ENCODE measurements at places on chromosomes 1 and 21.

DNA sequence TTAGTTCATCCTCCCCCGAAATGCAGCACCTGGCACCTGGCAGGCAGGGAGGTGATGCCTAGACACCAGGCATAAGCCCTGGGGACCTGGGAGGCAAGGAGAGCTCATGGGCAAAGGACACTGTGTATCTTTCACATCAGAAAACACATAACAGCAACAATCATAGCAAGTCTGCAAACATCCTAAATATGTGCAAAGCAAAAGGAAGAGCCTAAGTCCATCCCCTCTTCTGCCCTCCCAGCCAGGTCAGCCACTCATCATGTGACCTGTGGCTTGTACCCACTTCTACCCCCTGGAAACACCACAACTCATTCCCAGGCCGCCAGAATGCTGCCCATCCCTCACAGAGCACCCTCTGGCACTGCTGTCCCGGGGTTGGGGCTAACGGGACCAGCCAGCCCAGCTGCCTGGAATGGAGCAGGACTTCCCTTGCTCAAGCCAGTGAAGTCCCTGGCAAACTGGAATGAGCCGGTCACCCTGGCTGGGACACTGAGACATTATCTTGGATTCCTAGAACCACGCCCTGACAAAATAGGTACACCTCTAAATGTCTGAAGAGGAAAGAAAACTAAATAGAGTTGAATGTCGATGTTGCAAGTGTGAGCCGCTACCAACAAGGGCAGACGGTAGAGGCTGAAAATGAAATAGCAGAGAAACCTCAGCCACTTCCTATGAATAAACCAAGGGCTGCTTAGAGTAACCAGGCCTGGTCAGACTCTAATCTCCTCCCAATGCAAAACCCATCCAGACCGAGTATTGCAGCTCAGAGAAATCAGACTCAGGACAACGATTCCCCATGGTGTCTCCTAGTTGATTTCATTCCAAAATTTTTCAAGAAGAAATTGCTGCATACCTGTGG is 29.4 kb downstream of the TMPRSS2 start:
- no peak for DNase-seq

DNA sequence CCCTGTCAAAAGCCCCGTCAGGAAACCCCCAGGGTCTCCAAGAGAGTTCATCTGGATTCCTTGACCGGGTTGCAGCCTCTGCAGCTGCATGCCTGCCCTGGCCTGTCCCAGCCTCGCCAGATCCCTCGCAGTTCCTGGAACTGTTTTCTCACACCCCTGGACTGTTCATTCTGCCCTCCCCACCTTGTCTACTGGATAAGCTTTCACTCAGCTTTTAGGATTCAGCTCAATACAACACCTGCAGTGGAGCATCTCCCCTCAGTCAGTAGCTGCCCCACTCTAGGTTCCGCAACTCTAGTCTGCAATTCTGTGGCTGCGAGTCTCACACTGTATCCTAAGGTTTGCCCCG is 67.2 kb downstream of the FAM163A start:
- no peak for DNase-seq

DNA sequence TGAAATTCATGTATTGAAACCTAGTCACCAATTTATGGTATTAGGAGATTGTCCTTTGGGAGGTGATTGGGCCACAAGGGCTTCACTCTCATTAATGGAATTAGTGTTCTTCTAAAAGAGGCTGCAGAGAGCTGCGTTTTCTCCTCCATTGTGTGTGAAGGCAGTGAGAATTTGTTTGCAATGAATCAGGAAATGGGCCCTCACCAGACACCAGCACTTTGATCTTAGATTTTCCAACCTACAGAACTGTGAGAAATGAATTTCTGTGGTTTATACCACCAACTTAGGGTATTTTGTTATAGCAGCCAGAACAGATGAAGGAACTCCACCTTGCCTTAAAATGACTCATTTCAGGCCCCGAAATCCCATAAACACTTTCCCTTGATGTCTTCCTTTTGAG is 544.2 kb downstream of the RWDD3 start:
- DNase-seq = no peak

DNA sequence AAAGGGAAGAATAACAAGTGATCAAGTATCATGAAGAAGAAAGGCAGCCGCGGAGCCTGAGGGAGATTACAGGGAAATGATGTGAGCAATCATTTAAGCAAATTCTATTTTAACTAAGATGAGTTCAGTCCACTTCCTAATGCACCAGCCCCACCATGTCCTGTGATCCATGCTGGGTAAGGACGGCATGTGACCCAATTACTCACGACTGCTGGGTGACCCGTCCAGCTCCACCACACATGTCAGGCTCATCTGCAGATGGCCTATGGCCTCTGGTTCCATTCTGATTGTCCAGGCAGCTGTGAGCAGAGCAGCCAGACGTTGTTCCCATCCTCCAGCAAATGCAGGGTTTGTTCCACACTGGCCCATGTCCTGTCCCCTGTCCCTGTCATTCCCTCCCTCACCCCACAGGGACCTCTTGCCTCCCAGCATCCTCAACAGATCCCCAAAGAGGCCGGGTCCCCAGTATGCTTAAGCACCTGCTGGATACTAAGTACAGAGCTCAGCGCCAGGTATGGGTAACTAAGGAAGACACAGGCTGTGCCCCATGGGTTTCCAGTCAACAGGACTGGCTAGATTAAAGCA is 87.9 kb downstream of the MATN1 start:
- no peak for DNase-seq

DNA sequence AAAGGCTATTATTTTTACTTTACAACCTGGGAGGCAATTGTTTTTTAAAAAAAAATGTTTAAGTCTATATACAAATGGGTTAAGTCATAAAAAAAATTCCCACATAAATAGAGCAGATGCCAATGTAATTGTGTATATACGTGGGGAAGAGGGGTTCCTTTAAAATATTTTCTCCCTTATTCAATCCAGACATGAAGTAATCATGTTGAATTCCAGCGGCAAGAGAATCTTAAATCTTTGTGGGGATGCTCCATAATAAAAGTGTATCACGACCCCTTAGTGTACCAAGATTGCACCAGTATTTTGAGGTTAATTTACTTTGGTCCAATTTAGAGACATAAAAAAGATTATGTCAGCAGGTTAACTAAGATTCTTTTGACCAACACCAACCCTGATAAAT is 62.1 kb downstream of the ARID4B start:
- DNase-seq = no peak

GRCh38 chr1:22064751-22065402 is 12.4 kb downstream of the CDC42 start:
- DNase-seq = no peak

- DNase-seq = no peak
Observed at GRCh38 chr1:47578721-47579419, 141.0 kb downstream of the FOXD2 start.

GRCh38 chr1:168697356-168698126 is 31.5 kb downstream of the DPT start:
- no peak for DNase-seq

- peak; percentile 83 for DNase-seq
Observed at GRCh38 chr1:1069056-1069710, 4.9 kb downstream of the RNF223 start.

GRCh38 chr1:6418668-6419396 is 887 bp downstream of the HES2 start:
- no peak for DNase-seq

- no peak for DNase-seq
Observed at GRCh38 chr1:61605607-61606321, 119.2 kb downstream of the TM2D1 start.

DNA sequence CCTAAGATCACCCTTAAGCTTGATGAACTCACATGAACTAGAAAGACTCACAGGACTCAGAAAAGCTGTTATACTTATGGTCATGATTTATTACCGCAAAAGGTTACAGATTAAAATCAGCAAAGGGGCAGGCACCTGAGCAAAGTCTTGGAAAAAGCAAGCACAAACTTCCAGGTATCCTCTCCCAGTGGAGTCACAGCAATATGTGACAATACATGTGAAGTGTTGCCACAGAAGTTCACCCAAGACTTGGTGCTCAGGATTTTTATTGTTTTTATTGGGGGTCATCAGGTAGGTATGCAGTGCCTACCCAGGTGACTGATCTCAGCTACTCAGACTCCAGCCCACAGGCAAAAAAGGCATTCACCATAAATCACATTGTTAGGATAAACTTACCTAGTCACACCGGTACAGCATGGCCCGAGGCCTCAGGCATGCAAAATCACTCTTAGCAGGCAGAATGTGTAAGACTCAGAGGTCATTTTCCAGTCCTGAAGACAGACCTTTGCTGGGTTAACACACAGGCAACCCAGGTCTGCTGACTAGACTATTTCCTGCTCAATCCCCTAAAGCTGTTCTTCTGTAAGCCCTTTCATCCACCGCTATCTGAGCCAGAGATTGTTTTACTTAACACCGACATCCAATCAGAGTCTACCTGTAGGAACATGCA is 55.6 kb downstream of the SSX2IP start:
- DNase-seq = no peak

- DNase-seq = no peak
Observed at GRCh38 chr1:218823291-218823900, 350.3 kb upstream of the LYPLAL1 start.

DNA sequence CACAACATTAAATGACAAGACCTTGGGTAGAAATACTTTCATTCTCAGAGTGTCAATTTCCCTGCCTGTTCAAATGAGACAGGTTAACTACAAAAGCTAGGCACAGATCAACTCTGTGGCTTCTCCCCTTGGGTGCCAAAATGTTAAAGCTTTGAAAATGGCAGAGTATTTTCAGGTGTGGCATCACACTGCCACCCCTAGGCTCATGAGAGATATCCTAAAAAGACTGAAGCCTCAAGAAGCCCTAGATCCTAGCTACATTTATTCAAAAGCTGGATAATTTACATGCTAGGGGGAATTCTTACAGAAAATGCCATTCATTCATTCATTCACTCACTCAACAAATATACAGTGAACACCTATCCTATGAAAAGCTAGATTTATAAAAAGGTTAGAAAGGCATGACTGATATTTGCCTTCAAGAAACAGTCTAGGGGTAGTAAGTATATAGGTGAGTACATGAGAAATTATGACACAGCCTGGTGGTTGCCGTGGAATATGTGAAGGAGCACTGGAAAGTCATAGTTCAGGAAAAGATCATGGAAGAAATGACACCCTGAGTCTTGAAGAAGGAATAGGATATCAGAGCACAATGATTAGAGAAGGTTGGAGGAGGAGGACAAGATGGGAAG is 15.9 kb upstream of the RAB4A start:
- DNase-seq = no peak

DNA sequence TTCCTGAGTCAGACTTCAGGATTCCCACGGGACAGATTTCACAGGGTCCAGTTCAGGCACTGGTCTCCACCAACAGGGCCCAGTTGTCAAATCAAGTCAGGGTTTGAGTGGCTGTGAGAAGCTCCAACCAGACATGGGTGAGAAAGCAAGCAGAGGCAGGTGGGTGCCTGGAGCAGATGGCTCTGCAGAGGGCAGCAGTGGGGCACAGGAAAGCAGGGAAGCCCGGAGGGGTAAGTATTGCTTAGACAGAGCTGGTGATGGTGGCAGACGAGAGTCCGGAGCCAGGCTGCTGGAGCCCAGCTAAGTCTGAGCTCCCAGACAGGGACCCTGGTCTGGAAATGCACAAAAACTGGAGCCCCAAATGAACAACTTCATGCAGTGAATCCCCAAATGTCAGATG is 40.4 kb downstream of the RIMS3 start:
- no peak for DNase-seq

- no peak for DNase-seq
Observed at GRCh38 chr1:103283841-103284669, 175.7 kb upstream of the COL11A1 start.

GRCh38 chr1:108962681-108963051 is 618 bp downstream of the CLCC1 start:
- no peak for DNase-seq

DNA sequence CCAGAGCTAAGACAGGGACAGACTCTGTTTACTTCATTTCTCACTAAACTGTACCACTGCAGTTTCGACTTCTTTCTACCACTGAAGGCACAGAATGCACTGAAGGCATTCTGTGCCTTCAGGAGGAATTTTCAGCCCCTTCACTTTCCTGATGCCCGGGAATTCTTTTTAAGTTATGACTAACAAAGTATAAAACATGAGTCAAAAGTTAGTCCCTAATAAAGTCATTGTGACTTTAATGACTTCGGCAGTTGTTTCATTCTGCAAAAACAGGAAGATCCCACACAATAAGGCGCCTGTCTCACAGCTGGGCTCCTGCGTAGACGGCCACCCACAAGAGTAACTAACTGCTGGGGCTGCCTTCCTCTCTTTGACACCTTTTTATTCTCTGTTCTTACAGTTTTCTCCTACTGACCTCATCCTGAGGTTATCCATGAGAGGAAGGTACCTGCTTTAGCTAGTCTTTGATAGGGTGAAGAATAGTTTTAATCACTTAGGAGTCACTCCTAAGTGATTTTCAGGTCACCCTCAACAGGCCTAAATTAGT is 183.9 kb upstream of the SGIP1 start:
- no peak for DNase-seq

DNA sequence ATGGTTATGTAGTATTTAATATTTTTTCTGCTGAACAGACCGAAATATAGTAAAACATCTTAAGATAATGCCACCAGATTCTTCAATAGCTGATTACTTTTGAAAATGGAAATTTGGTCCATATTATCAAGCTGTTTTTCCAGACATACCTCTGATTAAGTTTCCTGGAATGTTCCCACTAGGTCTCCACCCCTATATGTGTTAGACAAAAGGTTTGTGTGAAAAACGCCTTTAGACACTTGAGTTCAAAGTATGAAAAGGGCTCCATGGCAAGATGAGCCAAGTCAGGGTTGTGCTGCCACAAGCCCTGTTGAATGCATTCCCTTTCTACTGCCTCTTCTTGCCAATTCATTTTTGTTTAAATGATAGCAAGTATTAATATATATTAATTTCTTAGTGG is 52.7 kb downstream of the ZBTB17 start:
- DNase-seq = no peak

DNA sequence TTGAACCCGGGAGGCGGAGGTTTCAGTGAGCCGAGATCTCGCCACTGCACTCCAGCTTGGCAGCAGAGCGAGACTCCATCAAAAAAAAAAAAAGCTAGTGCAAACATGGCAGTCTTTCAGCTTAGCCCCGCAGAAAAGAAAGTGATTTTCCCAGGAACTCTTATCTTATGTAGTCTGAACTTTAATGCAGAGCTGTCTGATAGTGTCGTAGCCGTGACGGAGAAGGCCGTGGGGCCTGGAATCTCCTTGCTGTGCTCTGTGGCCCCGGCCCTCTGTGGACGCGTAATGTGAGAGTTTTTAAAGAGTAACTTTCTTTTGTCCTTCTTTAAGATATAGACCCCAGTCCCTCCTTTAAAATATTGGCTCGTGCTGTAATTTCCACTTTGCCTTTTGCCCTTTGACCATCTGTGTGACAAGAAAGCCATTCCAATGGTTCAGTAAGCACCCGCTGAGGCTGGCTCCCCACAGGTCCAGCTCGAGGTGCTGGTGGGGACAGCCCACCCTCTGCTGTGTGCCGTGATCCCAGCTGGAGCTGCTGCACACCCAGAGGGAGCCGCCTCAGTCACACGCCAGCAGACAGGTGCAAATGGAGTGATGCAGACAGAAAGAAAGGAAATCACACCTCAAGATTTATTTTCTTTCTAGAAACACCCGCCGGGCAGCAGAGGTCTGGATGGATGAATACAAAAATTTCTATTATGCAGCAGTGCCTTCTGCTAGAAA is 164.0 kb downstream of the PGBD5 start:
- DNase-seq = no peak

GRCh38 chr1:198079432-198079951 is 77.3 kb upstream of the NEK7 start:
- no peak for DNase-seq
